A375 (cell line): ENCODE measurements at places on chromosomes 4 and X. TPM values are rescaled to one million over a fixed set of nuclear protein-coding genes. Genes with fewer than 3 reads are reported as not detected.

The BST1 gene
- 13.1 and 14.3 TPM in 2 replicates for total RNA-seq

The DGAT2L6 gene
- not detected in 2 replicates for total RNA-seq

The DCX gene
- not detected in 2 replicates for total RNA-seq

The SHISA3 gene
- total RNA-seq: 0.05 and 1.3 TPM in 2 replicates

The SSX4 gene
- 0.53 and 1.0 TPM in 2 replicates for total RNA-seq

The TCP11X1 gene
- total RNA-seq: not detected in 2 replicates

The SPANXC gene
- total RNA-seq: 8.1 and 11.7 TPM in 2 replicates

The DCAF4L1 gene
- total RNA-seq: 0.79 and 1.1 TPM in 2 replicates

The DUX4 gene
- total RNA-seq: not detected in 2 replicates

The TIMM8A gene
- total RNA-seq: 5.9 and 6.6 TPM in 2 replicates

The CXCR3 gene
- not detected in 2 replicates for total RNA-seq

The SNCA gene
- total RNA-seq: 11.4 and 12.3 TPM in 2 replicates

The CDX4 gene
- not detected in 2 replicates for total RNA-seq

The POU4F2 gene
- total RNA-seq: not detected in 2 replicates

The HSPA4L gene
- total RNA-seq: 2.1 and 3.6 TPM in 2 replicates

The HSD17B13 gene
- total RNA-seq: 0.19 and 0.72 TPM in 2 replicates
